ENCODE measurements at places on chromosomes 7 and 10. TPM values are rescaled to one million over a fixed set of nuclear protein-coding genes. Genes with fewer than 3 reads are reported as not detected.

GRCh38 chr10:27646194-27646593 lies 99.4 kb downstream of the MKX start:
- no peak for ATAC-seq

DNA sequence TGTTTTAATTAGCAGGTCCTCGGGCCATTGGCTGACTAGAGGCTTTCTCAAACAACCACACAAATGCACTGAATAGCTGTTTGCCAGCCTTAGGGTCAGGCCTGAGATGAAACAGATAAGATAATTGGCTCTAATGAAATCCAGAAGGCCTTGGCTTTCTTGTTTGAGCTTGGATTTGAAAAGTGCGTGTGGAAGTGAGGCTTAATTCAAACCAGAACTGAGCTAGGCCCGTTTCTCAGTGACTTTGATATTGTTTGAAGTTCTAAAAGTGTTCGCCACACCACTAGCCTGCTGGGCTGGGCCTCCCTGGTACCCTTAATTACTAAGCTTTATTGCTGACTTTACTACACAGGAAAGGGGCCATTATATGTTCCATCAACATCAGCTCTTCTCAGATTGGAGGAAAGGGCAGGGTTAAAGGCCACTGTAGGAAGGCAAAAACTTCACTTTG lies 270.6 kb downstream of the TWIST1 start:
- no peak for ATAC-seq

DNA sequence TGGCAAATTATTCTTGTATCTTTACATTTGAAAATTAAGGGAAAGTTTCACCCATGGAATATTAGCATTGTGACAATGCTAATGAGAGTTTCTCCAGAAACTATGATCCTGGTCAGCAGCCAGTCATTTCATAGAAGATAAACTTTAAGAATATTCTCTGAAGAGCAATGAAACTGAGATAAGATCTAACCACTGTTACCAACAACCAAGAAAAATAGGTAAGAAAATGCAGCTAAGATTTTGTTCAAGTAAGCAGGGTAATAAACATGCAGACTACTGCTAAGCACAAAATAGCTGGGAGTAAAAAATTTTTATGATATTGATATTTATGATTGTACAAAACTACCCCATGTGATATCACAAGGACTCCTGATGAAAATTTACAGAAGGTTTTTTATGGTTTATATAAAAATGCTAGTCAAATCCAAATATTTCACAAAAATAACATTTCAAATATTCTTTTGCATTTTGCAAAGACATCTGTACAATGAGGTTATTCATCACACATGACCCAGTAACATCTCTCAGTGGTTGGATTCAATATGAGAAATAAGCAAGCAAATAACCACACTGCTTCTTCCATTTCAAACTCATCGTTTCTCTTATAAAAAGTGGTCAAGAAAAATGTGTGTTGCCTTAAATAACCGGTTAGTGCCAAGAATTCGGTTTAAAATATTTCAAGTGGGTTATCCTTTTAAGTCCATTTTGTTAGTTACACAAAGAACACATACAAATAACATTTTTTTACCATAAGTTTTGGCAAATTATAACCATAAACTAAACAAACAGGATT lies 251.6 kb downstream of the DIP2C start:
- no peak for ATAC-seq

GRCh38 chr10:14084875-14085274 lies 245.8 kb downstream of the FRMD4A start:
- ATAC-seq, result no peak

DNA sequence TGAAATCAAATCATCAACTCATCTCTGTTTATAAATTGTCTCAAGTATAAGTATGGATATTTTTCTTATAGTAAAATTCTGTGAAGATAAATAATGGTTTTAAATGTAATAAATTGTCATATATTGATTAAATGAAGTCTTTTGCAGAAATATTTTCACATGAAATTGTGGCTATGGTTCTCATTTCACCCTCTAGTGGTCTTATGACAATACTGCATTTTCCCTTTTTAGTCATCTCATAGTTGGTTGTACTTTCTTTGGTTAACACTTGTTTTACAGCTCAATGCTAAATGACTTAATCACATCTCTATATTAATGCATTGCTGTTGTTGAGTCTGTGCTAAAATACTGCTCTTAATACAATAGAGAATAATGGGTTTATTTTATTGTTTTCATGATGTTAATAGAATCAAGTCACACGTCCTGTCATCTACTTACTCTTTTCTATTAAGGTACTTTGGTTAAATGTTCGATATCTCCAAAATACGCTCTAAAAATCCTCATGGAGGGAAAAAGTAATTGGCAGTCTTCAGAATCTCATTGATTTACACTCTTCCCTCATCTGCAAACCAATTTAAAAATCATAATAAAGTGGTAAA lies 38.0 kb upstream of the CACNA2D1 start:
- ATAC-seq, result no peak

DNA sequence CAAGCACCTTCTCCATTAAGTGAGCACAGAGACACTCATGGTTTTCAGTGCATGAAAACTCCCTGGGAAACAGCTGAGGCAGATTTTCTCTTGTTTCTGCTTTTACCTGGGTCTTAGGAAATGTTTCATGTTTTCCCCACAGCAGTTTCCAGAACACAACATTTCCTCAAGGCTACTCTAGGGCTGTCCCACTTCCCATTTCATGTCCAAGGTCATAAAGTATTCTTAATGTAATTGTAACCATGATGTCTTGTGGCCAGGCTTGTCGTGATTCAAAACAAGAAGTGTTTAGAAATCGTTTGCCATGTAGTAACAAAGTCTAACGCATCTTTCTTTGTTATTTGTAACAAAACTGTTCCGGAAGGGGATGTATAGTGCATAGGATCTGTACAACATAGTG lies 83.8 kb upstream of the NRP1 start:
- no peak for ATAC-seq

DNA sequence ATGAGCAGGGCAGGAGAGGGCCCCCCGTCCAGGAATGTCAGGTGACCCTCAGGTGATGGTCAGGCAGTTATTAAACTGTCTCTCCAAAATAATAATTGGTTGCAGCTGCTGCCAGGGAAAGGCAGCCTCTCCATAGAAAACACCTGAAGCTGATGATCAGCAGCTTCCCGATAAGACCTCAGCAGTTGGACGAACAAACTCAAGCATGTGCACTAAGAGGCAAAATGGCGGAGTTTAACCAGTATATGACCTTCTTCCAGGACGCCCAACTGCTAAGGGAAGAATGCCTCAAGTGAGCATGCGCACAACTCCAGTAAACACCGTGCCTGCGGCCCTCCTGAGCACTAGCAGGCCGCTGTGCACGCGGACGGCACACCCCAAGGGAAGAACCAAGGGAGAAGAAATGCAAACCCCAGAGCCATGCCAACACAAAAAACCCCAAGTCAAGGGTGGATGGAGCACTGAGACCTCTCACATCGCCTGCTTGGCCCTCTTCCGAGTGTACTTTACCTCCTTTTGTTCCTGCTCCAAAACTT lies 38.9 kb upstream of the ADARB2 start:
- ATAC-seq, result no peak

- ATAC-seq, result no peak
These were observed 30.3 kb downstream of the MKI67 start for GRCh38 chr10:128095753-128096469.

- no peak for ATAC-seq
These were observed 217.8 kb upstream of the SEMA3A start for GRCh38 chr7:84412161-84412969.

DNA sequence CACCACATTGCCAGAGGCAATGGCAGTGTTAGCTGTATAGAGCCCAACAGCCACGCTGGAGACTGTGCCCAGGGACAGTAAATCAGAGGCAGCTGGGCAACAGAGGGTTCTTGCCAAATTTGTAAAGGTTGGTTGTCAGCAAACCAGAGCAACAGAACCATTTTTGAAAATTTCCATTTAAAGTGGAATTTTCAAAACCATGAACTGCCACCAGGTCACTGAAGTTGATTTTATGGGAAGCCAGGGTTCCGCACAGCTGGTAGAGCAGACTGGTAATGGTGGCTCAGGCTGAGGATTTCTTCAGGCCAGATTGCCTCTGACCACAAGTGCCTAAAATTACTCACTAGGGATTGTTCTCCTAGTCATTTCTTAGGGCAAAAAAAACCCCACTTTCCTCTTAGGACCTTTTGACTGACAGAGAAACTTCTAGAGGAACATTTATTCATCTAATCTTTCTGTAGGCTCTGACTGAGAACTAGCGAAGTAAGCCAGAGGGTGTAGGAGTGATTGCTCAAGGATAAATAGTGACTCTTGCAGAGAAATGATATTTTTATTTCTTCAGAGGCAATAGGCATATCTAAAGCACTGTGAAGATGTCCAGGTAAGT lies 342.4 kb downstream of the BBS9 start:
- ATAC-seq, result no peak

- no peak for ATAC-seq
These were observed 28.4 kb downstream of the RASGEF1A start for GRCh38 chr10:43238462-43238861.

DNA sequence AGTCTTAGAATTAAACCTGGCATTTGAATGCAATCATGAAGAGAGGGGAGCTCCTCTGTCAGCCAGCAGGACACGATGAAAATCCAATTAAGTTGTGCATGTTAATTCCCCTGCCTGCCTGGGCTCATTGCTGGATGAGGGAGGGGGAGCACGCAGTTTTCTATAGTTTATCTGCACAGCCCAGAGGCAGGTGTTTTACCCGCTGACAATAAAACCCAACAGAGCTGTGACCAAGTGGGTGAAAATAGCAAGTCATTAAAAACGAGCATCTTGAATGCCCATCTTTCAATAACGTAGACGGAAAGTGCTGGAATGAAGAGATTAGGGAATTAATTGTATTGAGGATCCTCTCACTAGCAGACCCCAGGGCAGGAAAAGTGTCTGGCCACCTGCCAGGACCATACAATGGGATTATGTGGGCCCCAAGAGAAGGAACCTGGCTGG lies 100.1 kb upstream of the FAM20C start:
- ATAC-seq, result no peak

DNA sequence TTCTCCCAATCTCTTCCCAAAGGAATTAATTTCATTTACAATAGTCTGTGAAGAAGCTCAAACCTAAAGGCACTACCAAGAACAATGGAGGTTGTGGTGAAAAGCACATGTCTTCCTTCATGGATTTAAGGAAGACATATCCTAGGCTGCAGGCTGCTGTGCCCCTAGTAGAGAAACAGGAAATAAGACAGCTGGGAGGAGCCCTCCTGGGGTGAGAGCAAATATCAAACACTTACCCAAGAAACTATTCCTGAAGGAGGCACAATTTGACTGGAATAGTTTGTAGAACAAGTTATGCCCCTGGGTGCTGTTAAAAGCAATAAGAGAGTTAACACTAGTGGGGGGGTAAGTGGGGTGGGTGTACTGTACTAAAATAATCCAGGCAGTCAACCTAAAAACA lies 30.1 kb downstream of the PDZD8 start:
- no peak for ATAC-seq

DNA sequence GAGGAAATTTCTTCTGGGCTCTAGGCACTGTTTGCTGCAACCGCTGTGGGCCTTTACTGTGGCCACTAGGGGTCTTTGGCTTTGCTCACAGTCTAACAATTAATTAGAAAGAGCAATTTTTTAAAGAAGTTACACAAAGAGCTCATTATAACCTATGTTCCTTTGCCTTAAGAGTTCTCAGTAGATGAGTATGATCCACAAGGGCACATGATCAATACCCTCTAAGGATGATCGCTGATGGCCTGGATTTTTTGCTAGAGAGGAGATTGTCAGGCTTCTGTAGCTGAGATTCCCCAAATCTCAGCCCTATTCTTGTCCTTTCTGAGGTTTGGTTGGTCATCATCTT lies 80.8 kb upstream of the RHOBTB1 start:
- no peak for ATAC-seq

TMEM229A gene
- total RNA-seq, result not detected
